Activated T-helper 1 cell treated with anti-CD3 and anti-CD28 coated beads, Interleukin-12 subunit alpha, Interleukin-12 subunit beta, Interleukin-2, Interleukin-4 antibody, amounts not matched to agents 30 ng/mL and 10 ng/mL and 1 ng/mL, durations not matched to agents 14 hours and 24 hours and 36 hours (primary cell): ENCODE measurements at places on chromosomes 3 and 15.

- no peak for DNase-seq
These were observed 7.5 kb downstream of the EPHB1 start for GRCh38 chr3:134802428-134803050.

DNA sequence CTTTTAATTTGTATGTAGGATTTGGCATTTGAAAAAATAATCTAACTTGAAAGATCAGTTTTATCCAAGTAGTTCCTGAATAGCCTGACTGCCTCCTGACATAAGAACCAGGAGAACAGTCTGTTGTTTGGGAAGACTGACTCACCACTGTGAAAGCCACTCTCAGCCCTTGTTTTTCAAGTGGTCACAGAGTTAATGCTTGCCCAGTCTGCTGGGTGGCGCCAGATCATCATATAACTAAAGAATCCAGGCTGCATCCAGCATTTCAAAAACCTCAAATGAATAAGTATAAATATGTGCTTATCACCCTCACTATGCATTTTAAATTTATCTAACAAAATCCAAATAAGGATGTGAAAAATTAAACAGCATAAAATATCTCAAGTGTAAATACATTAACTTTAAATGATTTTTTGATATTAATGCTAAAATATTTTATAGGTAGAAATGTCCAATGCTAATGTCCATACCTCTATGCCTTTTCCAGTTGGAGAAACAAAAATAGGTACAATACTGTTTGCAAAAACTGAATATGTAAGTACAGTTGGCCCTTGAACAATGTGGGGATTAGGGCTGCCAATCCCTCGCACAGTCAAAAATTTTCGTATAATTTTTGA lies 26.9 kb upstream of the ZBBX start:
- DNase-seq: no peak

DNA sequence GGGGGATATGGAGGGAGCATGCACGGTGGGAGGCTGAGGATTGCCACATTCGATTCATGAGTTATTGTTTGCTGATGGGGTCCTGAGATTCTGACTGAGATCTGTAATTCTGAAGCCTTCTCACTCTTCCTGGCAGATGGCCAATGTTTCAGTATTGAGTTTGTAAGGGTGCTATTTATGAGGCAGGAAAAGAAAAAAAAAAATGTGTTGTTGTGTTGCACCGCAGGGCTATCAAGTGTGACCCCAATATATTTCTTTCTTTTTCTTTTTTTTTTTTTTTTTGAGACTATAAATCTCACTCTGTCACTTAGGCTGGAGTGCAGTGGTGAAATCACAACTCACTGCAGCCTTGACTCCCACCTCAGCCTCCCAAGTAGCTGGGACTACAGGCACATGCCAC lies 3.2 kb upstream of the SENP2 start:
- DNase-seq: no peak

GRCh38 chr3:171678971-171679492 lies 131.3 kb downstream of the PLD1 start:
- DNase-seq: no peak
